ENCODE measurements at places on chromosomes 2 and 18.

DNA sequence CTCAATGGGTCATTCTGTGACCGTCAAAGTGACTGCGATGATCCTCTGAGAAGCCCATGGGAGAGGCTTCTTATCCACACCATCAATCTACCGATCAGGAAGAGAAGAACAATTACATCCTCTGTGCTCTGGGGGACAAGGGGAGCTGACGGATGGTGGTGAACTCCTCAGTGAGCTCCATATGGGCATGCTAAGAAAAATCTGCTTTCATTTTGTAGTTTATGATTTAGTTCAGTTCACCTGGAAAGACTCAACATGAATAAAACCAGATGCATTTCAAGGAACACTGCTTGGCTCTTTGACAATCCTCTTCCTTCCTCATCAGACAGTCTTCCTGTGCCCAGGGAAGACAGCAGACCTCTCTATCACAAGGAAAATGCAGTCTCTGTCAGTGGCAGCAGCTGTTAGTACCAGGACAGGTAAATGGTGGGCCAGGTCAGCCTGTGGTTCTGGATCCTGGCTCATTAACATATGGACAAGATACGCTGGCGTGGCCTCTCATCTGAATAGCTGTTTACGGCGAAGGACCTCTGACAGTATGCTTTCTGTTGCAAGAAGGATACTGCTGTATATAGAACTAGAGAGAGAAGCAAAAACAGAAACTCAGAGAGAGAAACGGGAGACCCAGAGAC lies 176.9 kb downstream of the BCL2 start:
- DNase-seq = no peak

DNA sequence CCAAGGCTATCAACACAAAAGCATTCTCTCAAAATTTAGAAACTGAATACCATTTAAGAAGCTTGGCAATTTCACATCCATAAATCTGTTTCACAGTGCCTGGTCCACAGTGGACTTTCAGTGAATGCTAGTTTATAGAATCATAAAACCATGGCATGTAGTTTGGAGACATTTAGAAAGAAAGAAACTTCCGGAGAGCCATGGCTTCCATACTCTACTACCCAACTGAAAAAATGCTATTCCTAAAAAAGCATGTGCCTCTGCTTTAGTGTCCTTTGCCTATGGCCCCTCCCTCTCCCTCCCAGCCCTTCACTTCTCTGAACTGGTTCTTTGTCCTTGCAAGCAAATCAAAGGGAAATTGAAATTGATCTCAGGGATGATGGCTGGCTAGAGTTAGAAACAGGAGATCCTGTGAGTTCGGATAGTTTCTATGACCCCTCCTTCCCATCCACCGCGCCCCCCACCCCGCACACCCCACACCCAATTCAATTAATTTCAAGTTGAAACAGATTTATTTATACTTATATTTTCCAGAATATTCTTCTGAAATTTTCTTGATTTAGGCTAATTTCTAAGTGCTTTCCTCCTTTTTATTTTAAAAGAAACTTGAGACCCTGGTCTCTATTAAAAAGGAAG lies 248.3 kb downstream of the TRIB2 start:
- no peak for DNase-seq

GRCh38 chr2:199329031-199329430 lies 128.7 kb downstream of the SATB2 start:
- no peak for DNase-seq

DNA sequence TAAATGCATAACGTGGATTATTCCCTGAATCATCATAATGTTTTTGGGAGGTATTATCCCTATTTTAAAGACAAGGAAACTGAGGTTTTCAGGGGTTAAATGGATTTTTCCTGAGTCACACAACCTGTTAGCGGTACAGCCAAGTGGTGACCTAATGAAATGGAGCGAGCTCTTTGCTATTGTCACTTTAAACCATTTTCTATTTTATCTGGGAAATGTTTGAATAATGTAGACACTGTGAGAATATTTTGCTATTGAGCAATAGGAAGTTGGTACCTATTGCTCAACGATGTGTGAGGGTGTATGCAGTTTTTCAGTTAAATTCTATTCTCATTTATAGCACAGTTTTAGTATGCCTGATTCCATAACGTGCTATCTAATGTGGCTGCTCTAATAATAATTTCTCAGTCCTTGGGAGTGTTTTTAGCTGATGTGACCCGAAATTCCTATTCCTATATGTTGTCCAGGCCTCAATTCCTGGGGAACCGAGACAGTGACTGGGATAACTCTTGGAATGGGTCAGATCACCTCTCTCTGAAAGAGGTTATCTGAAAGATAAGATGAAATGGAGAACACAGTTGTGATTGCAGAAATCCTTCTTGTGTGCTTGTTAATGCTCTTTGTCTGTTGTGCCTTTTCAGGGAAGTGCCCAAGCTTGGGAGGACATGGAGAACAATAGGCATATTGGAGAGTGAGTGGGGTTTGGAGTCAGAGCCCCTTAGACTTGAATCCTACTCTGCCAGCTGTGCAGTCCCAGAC lies 38.4 kb downstream of the ABCB11 start:
- peak; percentile 54 for DNase-seq

DNA sequence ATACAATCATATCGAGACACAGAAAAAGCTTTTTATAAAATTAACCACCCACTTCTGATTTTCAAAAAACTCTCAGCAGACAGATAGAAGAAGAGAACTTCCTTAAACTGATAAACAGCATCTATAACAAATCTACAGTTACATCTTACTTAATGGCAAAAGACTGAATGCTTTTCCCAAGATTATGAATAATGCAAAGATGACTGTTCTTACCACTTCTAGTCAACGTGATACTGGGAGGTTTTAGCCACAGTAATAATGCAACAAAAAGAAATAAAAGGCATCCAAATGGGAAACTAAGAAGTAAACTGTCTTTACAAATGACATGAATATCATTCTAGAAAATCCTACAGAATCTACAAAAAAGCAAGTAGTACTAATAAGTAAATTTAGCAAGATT lies 58.0 kb upstream of the TMEM247 start:
- no peak for DNase-seq

GRCh38 chr2:145595296-145595695 lies 1075.4 kb upstream of the ZEB2 start:
- peak; percentile 65 for DNase-seq

- no peak for DNase-seq
These were observed 101.3 kb upstream of the ARHGAP28 start for GRCh38 chr18:6628187-6628586.

- DNase-seq = no peak
These were observed 55.7 kb downstream of the BCL2L11 start for GRCh38 chr2:111176388-111176787.

DNA sequence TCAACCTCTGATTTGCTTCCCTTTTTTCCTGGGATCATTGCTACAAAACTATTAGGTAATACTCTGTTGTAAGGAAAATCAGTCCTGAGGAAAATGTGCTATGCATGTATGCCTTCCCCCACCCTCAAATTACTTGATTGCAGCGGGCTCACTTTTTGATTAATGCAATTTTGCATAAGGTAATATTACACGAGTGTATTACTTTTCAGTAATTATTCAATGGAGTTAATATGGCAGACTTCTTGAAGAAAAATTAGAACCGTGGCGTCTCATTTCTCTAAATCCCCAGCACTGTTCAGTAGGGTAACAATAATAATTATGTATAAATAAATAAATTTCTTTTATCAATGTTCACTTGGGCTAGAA lies 527.6 kb upstream of the FANCL start:
- peak; percentile 1 for DNase-seq

DNA sequence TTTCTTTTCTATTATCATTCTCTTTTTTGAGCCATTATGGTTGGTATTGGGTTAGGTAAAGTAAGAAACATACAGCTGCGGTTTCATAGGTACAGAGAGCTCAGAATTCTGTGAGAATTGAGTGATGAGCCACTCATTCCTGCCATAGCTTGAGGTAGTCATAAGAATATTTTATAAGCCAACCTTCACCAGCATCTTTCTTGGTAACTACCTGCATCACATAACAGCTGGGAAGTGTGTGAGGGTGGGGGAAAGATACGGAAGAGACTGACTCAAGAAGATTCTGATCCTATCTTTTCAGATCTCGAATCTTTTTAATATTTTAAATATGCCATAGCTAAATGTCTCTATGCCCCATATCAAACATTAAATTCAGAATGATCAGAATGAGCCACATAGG lies 313.8 kb upstream of the DDX18 start:
- DNase-seq = no peak

GRCh38 chr2:203804070-203804469 lies 63.5 kb upstream of the CTLA4 start:
- no peak for DNase-seq

- no peak for DNase-seq
These were observed 51.4 kb upstream of the RIOK3 start for GRCh38 chr18:23401400-23402347.

GRCh38 chr2:128354726-128355470 lies 36.2 kb upstream of the HS6ST1 start:
- no peak for DNase-seq

- no peak for DNase-seq
These were observed 223.9 kb downstream of the CDH7 start for GRCh38 chr18:65974758-65975157.

DNA sequence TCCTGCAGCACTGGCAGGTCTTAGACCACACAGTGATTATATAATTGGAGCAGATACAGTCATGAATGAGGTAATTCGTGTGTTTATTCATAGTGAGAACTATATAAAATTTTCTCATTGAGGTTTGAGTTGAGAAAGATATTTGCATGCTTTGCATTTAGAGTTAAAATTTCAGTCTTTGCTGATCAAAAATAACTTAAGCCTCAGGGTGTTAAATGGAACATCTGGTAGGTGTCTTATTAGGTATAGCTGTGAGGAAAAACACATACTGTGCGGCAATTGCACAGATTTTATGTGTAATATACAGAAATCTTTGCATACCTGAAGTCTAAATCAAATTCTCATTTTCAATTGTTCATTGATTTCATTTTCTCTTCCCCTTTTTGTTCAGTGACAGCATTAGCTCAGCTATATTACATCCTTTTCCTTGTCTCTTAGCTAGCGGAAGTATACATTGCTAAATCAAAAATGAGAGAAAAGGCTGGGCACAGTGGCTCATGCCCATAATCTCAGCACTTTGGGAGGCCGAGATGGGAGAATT lies 21.2 kb downstream of the GORASP2 start:
- peak; percentile 50 for DNase-seq
